ENCODE measurements at places on chromosomes 3 and 15.

DNA sequence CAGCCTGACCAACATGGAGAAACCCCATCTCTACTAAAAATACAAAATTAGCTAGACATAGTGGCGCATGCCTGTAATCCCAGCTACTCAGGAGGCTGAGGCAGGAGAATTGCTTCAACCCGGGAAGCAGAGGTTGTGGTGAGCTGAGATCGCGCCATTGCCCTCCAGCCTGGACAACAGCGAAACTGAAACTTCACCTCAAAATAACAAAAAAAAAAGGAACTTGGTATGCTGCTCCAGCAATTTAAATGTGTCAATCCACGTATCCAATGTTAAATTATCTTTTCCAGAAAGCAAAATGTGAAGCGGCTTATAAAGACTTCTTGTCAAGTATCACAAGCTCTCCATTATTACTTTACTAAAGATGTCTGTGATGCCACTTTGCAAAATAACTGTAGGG is 9.9 kb upstream of the ARIH1 start:
- DNase-seq, result no peak

- no peak for DNase-seq
Observed at GRCh38 chr3:85050821-85051220, 92.0 kb downstream of the CADM2 start.

DNA sequence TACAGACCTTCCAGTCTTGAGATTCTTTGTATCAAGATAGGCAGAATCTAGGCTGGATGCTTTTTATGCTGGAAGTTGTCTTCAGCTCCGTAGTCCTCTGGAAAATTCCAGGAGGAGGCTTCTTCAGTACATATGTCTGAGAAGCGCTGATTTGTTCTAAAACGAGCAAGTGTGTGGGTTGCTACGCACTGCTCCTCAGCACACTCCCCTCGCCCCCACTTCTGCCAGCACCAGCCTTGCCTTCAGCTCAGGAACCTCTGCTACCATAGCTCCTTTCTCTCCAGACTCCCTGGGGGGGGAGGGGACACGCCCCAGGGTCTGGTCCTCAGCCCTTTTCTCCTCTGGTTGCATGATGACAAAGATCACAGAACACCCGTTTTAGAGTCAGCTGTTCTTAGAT is 75.5 kb upstream of the TRA2B start:
- no peak for DNase-seq

DNA sequence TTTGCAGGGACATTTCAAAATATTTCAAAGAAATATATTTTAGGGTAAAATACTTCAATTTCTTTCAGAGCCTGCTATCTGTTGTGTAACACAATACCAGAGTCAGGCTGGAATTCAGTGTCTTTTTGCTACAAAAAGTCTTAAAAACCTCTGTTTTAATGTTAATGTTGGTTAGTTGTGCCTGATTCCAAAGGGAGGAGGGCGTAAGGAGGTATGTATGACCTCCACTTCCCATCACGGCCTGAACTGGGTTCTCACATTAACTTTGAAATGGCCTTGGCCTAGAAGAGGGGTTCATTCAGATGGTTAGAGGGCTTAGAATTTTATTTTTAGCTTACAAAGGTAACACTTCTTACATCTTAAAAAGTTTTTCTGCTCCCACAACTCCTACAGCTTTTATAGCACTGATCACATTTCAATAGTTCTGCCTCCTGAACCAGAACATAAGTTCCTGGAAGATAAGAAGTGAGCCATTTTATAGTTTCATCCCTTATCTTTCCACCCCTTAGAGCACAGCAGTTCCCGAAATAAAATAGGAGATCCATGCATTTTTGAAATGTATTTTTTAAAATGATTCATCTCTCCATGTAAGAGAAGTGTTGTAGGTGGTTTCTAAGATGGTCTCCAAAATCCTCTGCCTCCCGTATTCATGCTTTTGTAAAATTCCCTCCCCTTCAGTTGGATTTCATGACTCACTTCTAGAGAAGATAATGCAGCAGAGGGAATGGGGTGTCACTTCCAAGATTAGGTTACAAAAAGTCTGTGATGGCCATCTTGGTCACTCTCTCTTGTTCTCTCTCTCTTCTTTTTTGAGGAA is 543.1 kb upstream of the NECTIN3 start:
- DNase-seq, result no peak

GRCh38 chr3:170010498-170010897 is 27.3 kb upstream of the GPR160 start:
- no peak for DNase-seq

GRCh38 chr3:6771171-6771570 is 89.7 kb upstream of the GRM7 start:
- no peak for DNase-seq

DNA sequence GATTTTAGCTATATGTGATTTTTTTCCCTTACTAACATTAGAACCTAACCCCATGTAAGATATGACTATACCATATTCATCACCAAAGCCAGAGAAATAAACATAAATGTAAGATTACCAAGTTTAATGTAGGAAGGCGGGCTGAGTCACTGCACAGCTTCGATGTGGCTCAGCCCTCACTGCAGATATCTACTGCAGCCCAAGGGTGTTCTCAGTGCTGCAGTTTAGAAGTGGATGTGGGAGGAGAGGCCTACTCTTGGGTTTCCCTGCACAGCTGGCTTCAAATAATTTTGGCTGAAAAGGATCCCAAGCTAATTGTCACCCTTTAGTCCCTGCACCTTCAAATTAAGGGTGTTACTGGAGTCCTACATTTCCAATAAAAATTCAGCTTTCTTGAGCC is 9.3 kb downstream of the ARPP19 start:
- no peak for DNase-seq

GRCh38 chr15:28097656-28098359 is 1.3 kb downstream of the OCA2 start:
- DNase-seq, result no peak

DNA sequence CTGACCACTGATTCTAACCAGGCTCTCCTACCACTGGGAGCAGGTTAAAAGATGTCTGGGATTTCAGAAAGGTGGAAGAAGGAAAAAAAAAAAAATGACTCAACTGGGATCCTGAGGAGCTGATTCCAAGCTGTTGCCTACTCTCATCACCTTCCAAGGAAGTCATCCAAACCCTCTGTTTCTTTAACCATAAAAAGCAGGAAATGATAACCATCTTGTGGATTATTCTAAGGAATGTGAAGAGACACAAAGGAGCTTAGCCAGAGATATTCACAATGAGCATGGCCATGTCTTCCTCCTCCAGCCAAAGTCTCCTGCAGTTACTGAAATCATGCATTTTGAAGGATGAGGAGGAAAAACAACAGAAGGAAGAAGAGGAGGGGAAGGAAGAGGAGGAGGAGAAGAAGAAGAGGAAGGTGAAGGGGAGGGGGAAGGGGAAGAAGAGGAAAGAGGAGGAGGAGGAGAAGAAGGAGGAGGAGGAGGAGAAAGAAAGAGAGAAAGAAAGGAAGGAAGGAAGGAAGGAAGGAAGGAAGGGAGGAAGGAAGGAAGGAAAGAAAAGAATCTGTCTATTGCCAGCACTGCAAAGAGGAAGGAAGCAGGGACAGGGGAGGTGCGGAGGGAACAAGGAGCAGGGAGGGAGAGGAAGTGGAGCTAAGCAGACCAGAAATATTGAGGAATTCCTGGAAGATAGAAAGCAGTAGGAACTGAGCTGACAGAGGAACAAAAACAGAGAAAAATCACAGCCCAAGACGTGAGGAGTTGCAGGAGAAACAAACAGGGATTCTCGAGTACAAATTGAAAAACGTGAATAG is 229.2 kb downstream of the UACA start:
- no peak for DNase-seq

GRCh38 chr15:83436513-83437158 is 10.5 kb upstream of the SH3GL3 start:
- no peak for DNase-seq

DNA sequence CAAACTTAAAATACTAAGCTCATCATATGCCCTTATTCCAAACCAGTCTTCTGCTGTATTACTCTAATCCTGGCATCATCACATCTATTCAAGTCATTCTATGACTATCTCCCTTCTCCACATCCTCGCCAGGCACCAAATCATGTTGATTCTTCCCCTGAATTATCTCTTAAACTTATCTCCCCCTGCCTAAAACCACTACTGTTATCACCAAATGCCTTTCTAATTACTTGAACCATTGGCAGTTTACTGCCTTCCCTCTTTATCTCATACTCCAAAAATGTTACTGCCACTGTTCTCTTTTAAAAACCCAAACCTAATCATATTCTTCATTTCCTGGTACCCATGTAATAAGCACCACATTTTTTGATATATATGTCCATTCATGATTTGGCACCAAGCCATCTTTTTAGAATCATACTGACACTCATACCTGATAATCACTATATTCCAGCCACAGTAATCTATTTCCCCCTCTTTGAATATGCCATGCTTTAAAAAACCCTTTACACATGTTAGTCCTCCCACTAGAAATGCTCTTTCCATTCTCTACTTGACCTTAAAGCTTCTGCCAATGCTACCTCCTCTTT is 126.8 kb downstream of the PEAK1 start:
- DNase-seq, result no peak

DNA sequence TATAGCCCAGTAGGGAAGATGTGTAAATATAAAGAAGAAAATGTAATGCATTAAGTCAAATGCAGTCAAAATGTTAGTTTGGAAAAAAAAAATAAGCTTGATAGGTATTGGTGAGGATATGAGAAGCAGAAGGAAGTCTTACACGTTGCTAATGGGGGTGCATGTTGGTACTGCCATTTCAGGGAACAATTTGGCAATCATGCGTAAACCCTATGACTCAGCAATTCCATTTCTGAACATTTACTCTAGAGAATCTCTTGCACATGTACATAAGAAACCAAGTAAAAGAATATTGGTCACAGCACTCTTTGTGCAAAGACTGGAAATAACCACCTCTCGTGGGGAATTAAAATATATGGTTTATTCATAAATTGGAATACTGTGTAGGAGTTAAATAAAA is 35.5 kb upstream of the TIMP4 start:
- DNase-seq, result no peak

GRCh38 chr3:67608034-67608433 is 46.4 kb downstream of the SUCLG2 start:
- no peak for DNase-seq

GRCh38 chr15:64854526-64854925 is 12.8 kb downstream of the PLEKHO2 start:
- no peak for DNase-seq

DNA sequence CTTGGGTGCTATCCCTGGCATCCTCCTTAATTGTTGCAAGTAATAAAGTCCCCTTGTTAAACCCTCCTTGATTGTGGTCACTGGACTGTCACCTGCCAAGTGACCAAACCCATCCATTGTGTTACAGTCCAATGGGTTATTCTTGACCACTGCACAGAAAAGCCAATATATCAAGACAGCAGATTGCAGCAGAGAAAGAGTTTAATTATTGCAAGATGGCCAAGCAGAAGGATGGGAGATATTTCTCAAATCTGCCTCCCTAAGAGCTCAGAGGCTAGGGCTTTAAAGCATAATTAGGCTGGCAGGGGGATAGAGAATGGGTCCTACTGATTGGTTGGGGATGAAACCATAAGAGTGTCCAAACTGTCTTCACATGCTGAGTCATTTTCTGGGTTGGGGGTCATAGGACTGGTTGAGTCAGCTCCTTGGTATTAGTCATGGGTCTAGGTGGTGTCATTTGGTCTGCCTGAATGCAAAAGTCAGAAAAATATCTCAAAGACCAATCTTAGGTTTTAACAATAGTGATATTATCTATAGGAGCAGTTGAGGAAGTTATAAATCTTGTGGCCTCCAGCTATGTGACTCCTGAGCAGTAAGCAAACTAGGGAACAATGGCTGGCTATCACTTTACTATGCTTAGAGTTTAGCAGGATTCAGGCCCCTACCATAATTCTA is 19.1 kb upstream of the XYLB start:
- no peak for DNase-seq

GRCh38 chr15:90221246-90221900 is 12.4 kb downstream of the CIB1 start:
- peak; percentile 1 for DNase-seq
